ENCODE measurements at places on chromosomes 5 and 9. TPM values are rescaled to one million over a fixed set of nuclear protein-coding genes. Genes with fewer than 3 reads are reported as not detected.

Gene TMEM8B
- total RNA-seq: 21.0 TPM

Gene PROB1
- 38.5 TPM for total RNA-seq

Gene ADAMTS19
- total RNA-seq: 2.1 TPM

Gene DNAJC21
- total RNA-seq: 62.7 TPM

Gene BRD3
- total RNA-seq: 30.3 TPM

Gene AIF1L
- 13.1 TPM for total RNA-seq

- no peak for DNase-seq
Observed at GRCh38 chr9:82599336-82599949, 463.5 kb downstream of the RASEF start.

DNA sequence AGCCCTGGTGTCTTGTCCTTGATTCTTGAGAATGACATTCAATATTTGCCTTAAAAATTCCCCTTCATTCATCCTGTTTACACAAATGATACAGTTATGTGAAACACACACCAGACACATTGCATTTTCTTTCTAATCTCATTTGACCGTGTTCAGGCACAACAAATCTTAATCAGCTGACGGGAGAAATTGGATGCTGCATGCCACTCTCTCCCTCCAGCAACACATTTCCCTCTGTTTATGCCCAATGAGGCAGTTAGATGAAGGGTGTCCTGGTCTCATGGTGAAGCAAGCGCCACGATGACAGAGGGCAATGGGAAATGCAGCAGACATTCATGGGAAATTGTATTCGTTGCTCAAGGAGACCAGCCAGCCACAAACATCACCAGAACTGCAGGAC lies 3.2 kb upstream of the FGF1 start:
- no peak for DNase-seq

GRCh38 chr5:61440596-61440995 lies 108.5 kb downstream of the ZSWIM6 start:
- DNase-seq: no peak

DNA sequence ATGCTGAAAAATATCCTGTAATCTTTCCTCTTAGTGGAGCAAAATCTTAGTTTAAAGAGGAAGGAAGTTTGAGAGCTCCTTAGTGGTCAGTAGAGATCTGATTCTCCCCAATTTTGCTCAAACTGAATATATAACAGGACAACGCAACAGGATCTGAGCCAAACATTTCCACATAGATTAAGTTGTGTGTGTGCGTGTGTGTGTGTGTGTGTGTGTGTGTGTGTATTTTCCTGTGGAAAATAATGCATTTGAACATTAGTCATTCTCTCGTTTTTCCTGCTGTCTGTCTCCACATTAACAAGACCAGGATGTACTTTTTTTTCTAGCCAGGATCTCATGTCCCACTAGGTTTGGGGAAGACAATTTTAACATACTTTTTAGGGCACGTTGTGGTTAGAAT lies 312.1 kb upstream of the CDH18 start:
- DNase-seq: no peak

DNA sequence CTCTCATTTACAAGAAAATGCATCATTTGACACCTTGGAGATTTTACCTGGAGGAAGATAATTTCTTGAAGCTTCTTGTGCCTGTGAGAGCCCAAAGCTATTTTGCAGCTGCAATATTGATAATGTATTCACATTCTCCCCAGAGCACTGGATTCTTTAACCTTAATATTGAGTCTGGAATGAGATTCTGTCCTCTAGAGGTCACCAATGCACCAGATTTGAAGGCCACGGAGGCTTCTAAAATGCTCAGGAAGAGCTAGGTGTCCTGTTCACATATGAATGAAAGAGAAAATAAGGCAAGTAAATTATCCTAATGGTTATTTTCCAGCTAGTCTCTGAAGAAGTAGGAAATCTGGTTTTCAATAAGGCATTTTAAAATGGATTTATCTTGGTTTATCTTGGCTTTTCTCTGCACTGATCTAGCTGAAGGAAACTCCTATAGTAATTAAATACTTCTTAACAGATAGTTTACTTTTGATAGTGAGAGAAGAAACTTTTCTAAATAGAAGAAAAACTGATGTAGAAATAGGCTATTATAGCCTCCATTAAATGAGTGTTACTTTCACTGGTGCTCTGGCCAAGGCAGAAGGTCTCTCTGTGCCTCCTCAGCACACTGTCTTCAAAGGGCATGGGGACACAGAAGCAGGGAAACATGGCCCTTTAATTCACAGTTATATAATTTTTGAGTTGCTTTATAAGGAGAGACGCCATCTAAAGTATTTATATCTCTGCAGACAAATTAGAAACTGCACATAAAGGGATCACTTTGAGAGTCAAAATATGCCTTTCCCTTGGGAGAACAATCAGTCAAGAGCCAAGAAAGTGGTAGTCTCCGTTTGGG lies 297.0 kb upstream of the ACTBL2 start:
- no peak for DNase-seq

- DNase-seq: peak; percentile 84
Observed at GRCh38 chr9:87792831-87793288, 66.9 kb downstream of the CTSL start.

DNA sequence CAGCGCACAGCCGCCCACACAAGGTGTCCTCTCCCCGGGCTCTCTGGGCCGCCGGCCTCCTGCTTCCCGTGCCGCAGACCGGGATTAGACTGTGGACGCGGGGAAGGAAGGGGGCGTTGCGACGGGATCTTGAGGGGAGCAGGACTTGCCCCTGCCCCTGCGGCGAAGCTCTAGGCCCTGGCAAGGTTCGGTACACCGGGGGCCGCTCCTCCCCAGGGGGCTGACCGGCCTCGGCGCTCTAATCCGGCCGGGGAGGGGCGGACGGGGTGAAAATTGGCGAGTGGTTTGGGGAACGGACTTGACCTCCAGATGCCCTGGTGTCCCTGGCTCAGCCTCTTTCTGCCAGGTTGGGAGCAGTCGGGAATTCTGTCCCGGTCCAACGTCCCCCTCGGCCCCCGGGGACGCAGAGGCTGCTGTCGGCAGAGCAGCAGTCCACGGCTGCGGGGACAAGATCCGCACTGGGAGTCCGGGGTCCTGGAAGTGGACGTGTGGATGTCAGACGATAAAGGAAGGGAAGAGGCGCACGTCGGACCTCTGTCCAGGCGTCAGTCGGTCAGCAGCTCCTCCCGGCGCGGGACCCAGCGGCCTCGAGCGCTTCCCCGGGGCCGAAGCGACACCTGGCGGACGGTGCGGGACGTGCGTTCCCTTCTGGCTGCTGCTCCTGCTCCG lies 1.9 kb upstream of the CNTFR start:
- peak; percentile 96 for DNase-seq

GRCh38 chr9:91914404-91914803 lies 35.6 kb downstream of the ROR2 start:
- DNase-seq: no peak

GRCh38 chr5:181223058-181223728 lies at the start of gene TRIM41:
TSS of gene TRIM41 (plus strand) at chr5:181223281. CDS start at chr5:181224000, 719 bp downstream.
- DNase-seq: peak; percentile 100

DNA sequence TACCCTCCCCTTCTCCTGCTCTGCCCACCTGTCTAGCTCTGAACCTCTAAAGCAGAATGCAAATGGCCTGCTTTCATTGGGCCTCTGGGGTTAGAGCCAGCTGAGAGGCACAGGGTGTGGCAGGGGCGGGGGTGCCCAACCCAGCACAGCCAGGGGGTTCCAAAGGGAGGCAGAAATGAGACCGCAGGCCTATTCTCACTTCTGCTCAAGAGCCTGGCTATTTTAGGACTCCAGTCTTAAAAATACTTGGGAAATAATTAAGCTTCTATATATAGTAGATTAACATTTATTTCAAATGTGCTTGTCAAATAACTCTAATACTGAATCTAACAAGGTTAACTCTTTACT lies 5.7 kb downstream of the QSOX2 start:
- no peak for DNase-seq

- no peak for DNase-seq
Observed at GRCh38 chr9:88835772-88836171, 155.5 kb upstream of the S1PR3 start.

DNA sequence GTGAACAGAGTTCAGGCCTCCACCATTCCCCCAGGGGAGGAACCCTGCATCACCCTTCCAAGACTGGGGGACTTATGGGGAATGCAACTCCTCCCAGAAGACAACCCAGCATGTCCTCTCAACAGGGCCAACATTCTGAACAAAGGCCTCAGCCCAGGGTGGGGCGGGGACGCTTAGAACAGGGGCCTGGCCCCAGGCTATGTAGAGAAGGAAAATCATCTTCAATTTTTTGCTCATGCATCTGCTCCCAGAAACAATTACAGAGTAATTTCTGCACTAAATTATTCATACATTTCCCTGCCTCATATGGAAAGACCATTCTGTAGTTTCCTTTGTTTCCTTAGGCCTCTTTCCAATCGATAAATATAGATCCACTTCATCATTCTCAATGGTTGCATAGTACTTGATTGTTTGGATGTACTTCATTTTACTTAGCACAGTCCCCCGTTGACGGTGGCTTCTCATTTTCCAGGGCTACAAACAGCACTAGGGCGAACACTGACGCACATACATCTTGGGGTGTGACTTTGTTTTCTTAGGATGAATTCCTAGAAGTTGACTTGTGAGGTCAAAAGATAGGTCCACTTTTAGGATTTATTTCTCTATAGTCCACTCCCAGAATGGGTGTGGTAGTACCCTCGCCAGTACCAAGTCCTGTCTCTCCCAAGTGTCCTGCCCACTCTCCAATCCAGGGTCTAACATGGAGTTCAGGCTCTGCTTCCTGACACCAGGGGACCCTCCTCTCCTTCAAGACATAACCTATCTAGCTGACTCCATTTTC lies 27.2 kb upstream of the SMU1 start:
- DNase-seq: no peak

DNA sequence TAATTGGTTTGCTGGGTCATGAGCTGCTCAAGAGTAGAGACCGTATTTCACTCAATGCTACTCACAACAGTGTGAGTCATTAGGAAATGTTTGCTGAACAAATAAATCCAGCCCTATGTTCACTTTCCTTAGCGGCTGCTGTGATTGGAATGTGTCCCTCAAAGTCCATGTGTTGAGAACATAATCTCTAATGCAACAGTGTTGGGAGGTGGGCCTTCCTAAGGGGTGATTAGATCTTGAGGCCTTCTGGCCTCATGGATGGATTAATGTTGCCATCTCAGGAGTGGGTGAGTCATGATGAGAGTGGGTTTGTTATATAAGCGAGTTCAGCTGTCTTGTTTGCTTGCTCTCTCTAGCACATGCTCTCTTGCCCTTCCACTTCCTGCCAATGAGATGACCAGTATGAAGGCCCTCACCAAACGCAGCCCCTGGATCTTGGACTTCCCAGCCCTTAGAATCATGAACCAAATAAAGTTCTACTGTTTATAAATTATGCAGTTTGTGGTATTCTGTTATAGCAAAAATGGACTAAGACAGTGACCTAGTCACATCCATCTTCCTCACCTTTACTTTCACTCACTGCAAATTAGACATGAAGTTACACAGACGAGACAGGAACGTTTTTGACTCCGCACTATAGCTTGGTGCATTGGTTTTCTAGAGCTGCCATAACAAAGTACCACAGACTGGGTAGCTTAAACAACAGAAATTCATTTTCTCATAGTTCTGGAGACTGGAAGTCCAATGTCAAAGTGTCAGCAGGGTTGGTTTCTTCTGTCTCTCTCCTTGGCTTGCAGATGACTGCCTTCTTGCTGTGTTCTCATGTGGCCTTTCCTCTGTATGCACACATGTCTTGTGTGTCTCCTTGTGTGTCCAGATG lies 50.9 kb upstream of the FAM169A start:
- no peak for DNase-seq

DNA sequence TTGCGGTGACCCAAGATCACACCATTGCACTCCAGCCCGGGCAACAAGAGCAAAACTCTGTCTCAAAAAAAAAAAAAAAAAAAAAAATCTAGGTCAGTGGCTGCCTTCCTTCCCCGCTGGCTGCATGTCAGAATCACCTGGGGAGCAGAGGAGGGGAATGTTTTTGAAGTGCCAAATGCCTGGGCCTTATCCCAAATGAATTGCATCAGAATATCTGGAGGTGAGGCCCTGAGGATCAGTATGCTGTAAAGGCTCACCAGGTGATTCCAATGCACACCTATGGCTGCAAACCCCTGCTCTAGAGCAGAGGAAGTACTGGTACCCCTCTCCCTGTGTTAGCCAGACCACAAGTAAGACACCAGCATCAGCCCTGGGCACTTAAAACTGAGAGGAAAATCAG lies 44.7 kb upstream of the GABRP start:
- no peak for DNase-seq

DNA sequence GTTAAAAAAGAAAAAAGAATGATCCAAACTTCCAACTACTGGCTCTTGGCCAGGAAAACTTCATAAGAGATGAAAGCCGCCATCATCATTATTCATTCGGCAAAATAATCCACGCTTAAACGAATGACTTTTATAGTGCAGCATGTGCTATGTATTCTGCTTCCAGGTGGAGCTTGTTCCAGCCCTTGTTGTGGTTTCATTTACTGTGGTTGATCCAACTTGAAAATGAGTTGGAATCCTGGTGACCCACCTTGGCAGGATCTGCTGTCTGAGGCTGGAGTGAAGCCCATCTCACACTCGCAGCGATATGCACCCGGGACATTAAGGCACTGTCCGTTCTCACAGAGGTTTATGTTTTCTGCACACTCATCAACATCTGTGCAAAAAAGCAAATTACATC lies 209.6 kb downstream of the FBN2 start:
- no peak for DNase-seq

GRCh38 chr5:141208478-141208877 lies at the start of gene PCDHB12:
TSS of gene PCDHB12 (plus strand) at chr5:141208719. CDS start at chr5:141208908, 189 bp downstream.
- DNase-seq: no peak

DNA sequence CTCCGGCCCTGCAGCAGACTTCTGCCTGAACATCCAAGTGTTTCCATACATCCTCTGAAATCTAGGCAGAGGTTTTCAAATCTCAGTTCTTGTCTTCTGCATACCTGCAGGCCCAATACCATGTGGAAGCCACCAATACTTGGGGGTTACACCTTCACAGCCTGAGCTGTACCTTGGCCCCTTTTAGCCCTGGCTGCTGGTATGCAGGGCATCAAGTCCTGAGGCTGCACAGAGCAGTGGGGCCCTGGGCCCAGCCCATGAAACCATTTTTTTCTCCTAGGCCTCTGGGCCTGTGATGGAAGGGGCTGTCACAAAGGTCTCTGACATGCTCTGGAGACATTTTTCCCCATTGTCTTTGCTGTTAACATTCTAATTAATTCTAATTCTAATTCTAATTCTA lies 680.6 kb downstream of the ELAVL2 start:
- DNase-seq: no peak

DNA sequence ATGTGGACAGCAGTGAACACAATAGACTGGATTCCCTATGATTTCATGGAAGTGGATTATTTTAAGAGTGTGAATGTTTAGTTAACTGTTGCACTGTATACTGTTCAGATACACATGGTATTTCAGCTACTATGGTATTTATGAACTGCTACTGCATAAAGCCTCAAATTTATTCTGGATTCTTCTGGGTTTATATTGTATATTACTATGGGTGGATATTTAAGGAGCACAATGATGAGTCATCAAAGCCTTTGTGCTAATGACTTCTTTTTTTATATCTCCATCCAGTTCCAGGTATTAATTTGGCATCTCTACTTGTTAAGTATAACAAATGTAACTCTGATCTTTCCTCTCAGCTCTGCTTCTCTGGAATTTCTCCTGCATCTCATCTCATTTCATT lies 6.8 kb downstream of the KDM4C start:
- no peak for DNase-seq
